ENCODE measurements at places on chromosomes 3 and 15.
A peak's percentile ranks its signal among the peaks of the same experiment; 100 is the strongest.

- DNase-seq, result peak; percentile 42
Observed at GRCh38 chr3:46693892-46694226, 380 bp upstream of the ALS2CL start.

DNA sequence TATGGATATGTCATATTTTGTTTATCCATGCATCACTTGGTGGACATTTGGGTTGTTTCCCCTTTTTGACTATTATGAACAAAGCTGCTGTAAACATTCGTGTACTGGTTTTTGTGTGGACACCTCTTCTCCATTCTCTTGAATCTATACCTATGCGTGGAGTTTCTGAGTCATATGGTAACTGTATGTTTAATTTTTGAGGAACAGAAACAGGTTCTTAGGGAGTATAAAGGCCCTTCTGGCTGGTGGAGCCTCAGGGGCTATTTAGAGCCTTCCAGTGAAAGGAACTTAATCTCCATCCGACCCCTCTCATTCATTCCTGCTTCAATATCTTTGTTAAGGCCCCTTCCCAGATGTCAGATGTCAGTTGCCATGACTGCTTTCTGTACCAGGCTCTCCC, 14.1 kb upstream of the CTXND1 start:
- DNase-seq, result no peak

GRCh38 chr3:25433868-25434267, 5.8 kb downstream of the RARB start:
- no peak for DNase-seq

GRCh38 chr3:130900959-130901358, 7.1 kb downstream of the ATP2C1 start:
- DNase-seq, result no peak

- DNase-seq, result no peak
Observed at GRCh38 chr3:136473716-136474326, 223.7 kb downstream of the PCCB start.

DNA sequence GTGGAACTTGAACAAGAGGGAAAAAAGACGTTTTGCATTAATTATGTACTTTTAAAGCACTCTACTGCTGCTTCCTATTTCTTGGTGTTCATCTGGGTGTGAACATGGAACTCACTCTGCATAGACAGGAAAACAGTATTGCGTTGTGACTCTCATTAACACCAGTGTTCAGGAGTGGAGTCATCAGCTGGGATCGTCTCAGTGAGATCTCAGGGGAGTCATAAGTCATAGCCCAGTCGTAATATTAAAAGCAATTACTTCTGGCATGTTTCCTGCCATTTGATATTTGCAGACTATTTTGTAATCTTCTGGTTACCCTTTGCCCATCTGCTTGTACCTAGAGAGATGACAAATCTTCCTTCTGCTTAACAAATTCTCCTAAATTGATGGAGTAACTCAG, 462.0 kb upstream of the ATP11B start:
- DNase-seq, result no peak

- no peak for DNase-seq
Observed at GRCh38 chr3:68163968-68164367, 509.6 kb upstream of the SUCLG2 start.

- peak; percentile 89 for DNase-seq
Observed at GRCh38 chr3:25648107-25648535, 16.6 kb downstream of the TOP2B start.

GRCh38 chr15:42621996-42622925, 46.9 kb downstream of the STARD9 start:
- no peak for DNase-seq

- no peak for DNase-seq
Observed at GRCh38 chr3:123111640-123112039, 44.8 kb downstream of the PDIA5 start.

DNA sequence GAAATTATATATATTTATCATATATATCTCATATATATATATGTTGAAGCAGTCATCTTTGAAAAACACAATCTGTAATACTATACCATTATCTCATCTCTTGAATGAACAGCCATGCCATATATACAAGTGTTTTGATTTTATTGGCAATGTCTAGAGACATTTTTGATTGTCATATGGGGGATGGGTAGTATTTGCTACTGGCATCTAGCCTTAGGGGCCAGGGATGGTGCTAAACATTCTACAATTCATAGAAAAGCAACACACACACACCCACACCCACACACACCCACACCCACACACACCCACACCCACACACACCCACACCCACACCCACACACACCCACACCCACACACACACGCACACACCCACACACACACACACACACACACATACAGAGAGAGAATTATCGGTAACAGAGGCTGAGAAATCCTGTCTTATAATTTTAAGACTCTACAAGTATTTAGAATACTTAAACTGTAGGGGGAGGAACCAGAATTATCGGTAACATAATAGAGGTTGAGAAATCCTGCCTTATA, 11.1 kb upstream of the PIK3R4 start:
- no peak for DNase-seq

DNA sequence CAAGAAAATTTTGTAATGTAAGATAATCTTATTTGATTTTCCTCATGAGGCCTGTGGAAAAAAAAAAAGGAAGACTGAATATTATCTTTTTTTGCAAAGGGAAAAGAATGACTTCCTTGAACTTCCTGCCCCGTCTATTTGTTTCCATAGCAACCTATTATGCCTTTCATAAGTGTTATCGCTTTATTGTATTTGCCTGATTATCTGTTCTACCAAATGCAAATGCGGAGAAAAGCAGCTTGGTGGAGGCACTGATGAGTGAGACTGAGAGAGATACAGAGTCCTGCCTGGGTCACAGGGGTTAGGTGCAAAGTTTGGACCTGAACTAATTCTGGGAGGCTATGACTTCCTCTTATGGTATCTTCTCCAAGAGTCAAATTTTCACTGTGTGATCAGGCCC, 334.0 kb upstream of the KCNMB2 start:
- no peak for DNase-seq

GRCh38 chr3:29754346-29754745, 473.5 kb downstream of the RBMS3 start:
- no peak for DNase-seq

DNA sequence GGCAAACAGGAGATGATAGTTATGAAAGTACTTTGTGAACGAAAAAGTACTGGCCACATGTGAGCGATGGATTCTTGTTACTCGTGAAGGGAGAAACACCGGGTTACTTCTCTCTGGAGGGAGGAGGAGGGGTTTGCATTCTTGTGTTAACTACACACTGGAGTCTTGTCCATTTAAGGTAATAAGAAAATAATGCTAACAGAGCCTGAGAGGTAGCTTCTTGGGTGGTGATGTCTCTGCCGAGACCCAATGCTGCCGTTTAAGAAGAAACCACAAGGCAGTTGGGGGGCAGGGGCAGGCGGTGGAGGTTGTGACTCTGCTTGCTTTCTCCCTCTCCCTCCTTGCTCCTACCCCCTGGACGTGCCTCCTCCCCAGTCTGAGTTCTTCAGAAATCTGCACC, 100.9 kb upstream of the ROPN1 start:
- no peak for DNase-seq

GRCh38 chr3:122987231-122987630, 40.3 kb downstream of the SEMA5B start:
- no peak for DNase-seq

DNA sequence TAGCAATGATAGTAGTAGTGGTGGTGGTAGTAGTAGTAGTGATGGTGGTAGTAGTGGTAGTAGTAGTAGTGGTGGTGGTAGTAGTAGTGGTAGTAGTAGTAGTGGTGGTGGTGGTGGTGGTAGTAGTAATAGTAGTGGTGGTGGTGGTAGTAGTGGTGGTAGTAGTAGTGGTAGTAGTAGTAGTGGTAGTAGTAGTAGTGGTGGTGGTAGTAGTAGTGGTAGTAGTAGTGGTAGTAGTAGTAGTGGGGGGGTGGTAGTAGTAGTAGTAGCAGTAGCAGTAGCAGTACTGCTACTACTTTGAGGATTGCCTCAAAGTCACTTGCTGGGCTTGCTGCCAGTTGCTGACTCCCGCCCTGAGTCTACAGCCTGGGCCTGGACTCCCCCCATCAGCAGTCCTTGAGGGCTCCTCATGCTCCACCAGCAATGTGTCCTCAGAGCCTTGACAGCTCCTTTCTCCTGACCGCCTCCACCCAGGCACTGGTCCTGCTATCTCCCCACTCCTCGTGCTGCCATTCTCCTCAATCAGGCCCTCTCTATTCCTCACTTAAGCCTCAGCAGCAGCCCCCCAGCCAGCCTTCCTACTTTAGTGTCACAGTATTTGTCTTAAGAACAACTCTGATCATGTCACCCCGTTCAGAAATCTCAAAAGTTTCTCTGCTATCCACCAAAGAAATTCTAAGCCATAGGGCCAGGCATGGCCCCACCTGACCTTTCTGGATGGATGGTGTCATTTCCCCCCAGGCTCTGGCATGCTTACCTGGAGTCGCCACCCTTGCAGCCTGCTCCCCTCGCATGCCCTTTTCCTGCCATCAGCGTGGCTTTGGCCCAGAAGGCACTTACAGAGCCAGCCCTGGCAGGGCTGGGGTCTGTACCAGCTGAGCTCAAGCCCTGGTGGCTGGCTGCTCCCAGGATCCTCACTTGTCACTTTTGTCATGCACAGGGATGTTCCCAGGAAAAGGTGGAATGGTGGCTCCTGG, 45.6 kb downstream of the DLEC1 start:
- DNase-seq, result no peak

- DNase-seq, result no peak
Observed at GRCh38 chr15:63575312-63575711, 21.9 kb upstream of the FBXL22 start.

- no peak for DNase-seq
Observed at GRCh38 chr15:96296264-96296663, 34.2 kb upstream of the NR2F2 start.

- no peak for DNase-seq
Observed at GRCh38 chr3:107680698-107681097, 157.9 kb downstream of the BBX start.

DNA sequence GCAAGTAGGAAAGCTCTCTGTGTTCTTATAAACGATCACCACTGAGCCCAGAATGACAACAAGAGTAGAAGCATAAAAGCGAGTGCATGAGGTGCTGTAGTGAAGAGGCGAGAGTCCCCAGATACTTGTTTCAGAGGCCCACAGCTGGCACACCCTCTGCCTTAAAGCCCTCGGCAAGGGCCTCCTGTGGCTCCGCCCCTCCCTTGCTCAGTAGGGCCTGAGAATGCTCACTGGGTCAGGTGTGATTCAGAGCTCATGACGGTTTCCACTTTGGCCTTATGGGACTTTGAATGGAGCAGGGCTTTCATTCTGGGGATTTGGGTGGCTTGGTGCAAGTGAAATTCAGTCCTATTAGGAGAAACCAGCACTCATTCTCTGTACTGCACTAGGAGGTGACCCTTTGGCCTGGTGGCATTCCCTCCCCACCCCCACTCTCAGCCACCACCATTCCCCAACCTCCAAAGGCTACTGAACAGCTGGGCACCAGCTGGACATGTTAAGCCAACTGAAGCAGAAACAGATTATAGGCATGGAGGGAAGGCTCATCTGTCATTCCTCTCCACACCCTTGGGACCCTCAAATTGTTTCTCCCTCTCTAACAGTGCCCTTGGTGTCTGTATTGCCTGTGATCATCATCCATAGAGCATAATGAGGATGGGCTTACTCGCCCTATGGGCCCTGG, 109.6 kb upstream of the CTDSPL start:
- DNase-seq, result no peak

DNA sequence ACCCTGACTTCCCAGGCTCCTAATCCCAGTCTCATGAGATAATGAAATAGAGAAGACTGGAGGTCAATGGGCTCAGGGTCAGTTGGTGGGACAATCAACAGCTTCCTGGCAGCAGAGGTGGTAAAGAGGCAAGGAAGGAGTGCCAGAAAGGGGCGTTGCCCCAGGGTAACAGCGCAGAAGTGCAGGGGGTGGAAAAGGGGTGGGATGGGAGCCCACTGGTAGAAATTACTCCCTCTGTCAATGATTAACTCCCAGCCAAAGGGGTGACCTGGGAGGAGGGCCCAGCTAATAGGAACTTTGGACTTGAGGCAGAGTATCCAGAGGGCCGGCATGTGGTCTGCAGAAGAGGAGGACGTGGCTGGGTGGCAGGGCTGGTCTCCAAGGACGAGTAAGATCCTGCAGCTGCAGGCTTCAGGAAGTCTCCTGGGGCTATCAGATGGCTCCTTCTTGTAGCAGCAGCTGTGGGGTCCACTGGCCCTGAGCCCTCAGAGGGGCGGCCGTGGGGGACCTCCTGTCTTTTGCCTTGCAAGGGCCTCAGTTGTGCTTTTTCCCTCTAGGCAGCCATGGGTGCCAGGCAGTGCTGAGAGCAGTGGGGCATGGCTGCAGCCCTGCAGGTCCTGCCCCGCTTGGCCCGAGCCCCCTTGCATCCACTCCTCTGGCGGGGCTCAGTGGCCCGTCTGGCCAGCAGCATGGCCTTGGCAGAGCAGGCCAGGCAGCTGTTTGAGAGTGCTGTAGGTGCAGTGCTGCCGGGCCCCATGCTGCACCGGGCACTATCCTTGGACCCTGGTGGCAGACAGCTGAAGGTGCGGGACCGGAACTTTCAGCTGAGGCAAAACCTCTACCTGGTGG, 2.3 kb downstream of the GLYCTK start:
- no peak for DNase-seq

DNA sequence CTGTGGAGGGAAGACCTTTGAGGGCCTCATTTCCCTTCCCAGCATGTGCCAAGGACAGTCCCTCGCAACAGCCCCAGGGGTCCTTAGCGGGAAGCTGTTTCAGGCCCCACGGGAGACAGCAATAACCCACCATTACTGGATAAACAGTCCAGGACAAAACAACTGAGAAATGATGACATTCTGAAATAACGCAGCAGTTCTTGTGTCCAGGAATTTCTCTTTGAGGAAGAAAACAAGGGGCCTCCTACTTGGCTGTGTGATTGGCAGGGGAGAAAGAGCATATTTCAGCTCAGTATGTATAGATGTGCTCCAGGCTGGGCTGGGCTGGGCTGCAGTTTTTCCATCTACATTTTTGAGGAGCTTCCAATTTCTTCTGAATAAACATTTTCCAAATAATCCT, 82.2 kb upstream of the THBS1 start:
- DNase-seq, result no peak

DNA sequence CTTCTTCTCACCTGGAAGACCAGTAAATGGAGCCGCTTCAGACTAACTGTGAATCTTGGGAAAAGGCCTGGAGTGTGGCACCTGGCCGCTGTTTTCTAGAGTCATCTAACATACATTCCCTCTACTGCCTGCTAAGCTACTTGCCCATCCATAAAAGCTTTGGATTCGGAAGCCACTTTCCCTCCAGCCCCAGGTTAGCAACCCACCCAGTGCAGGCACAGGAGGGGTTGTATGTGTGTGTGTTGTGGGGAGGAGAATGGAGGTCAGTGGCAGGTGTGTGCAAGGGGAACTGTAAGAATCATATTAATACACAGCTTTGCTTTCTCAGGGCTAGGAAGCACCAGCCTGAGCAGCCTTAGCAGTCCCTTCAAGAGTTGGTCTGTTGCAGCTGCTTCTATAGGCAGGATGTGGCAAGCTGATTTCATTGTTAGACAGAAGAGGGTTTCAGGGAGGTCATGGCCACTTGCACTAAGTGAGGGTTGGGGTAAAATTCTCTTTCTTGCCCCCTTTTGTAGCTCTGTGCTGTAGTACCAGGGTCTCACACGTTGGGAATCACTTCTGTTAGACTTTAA, 8.9 kb downstream of the NSUN3 start:
- DNase-seq, result no peak

- no peak for DNase-seq
Observed at GRCh38 chr15:87347806-87348515, 908.6 kb downstream of the NTRK3 start.

GRCh38 chr3:152334761-152335160, 66.0 kb downstream of the MBNL1 start:
- DNase-seq, result no peak

All from stimulated activated CD4-positive, alpha-beta T cell treated with anti-CD3 and anti-CD28 coated beads, Interleukin-2, amount 100 ng/mL, for 48 hours (primary cell).